Cerebellum (tissue), 4 donors: ENCODE measurements at places on chromosomes 4 and X.
A peak's percentile ranks its signal among the peaks of the same experiment; 100 is the strongest.

- no peak for DNase-seq
Measured at GRCh38 chr4:133385161-133385954, 236.3 kb downstream of the PCDH10 start.

DNA sequence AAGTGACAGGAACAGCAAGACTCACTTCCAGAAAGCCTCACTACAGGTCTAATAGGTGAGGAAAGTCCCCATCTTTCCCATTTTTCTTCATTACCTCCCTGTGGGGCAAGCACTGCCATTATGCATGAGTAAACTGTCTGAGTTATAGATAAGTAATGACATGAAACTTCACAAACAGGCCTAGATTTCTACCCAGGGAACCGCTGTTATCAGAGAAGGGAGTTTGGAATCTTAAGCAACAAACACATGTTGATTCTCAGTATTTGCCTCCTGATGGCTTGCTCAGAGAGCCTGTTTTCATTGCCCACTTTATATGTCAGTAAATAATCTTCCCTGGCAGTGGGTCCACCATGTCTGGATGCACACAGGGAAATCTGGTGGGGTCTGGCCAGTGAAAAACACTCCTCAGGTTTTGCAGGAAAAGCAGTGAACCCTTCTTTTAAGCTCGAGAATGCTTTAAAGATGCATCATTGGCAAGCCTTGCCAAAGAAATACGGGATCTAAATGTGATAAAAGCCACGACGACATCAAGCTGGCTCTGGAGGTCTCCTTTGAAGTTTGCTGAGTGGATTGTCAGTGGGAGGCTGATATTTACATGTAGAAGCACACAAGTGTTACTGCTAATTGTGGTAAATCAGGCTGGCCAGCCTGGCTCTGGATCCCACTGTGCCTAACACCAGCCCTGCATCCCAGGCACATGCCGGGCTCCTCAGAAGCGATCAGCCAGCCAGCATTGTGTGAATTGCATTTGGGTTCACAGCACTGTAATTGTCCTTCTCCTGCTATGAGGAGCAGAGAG is 25.2 kb downstream of the PDGFRA start:
- DNase-seq = no peak

- DNase-seq = no peak
Measured at GRCh38 chrX:13142891-13143290, 98.5 kb upstream of the FAM9C start.

- peak; percentile 1 for DNase-seq
Measured at GRCh38 chrX:8731559-8732395, at the start of gene ANOS1. Gene ANOS1 (minus strand): TSS chrX:8732137. CDS start chrX:8732036, 101 bp downstream.

GRCh38 chr4:183960962-183961541 is 55.9 kb downstream of the STOX2 start:
- peak; percentile 20 for DNase-seq

GRCh38 chr4:183996868-183997267 is 91.8 kb downstream of the STOX2 start:
- no peak for DNase-seq

DNA sequence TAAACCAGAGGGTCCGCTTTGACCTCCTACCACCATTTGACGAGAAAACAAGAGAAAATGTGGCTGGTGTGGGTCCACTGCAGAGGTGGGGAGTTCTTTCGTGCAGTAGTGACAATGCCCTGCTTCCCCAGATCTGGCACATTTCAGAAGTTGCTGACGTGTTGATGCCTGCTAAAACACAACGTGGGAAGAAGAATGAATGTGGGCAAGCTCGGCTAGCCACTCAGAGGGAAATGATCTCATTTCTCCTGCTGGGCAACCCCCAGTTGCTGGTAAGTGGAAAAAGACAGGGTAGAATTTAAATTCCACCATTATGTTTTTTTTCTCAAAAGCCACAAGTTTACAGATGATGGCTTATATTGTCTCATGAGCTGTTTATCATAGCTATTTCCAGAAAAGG is 77.9 kb downstream of the LUZP4 start:
- no peak for DNase-seq

GRCh38 chrX:151675121-151675746 is 20.0 kb upstream of the PRRG3 start:
- DNase-seq = no peak

DNA sequence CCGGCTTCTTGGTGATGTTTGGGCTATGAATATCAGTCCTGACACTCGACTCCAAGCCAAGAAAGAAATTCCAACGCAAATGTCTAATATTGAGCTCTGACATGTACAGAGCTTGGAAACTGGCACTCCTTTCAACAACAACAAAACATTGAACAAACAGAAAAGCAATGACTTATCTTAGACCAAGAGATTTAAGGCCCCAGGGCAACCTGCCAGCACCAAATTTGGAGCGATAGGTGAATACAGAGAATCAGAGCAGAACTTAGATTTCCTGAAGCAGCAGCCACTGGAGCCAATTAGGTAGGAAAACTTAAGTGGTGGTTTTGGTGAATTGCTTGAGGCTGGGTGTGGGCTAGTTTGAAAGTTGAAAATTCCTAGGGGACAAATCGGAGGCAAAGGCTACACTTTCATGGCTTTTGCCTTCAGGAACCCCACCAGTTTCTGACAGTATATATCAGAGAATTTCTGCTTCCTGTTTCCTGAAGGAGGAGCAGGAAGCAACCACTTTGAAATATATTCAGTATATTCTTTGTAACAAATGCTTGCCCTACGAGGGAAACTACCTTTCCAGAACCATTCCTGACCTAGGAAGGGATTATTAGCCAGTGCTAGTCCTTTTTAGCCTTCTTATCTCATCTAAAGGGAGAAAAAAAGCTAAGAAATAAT is 10.1 kb upstream of the FMR1 start:
- DNase-seq = no peak

DNA sequence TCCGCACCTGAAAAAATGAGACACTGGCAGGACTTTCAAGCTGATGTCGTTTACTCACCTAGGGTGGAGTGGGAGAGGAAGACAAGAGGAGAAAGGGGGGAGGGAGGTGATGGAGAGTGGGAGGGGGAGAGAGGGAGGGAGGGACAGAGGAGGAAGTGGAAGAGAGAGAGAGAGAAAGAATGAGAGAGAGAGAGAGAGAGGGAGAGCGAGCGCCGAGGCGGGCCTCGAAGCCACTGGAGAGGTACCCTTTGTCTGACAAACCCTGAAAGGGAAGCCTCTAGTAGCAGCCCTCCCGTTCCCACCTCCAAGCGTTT is 296 bp upstream of the ADGRL3 start:
- DNase-seq = no peak

- no peak for DNase-seq
Measured at GRCh38 chr4:103449296-103450023, 251.3 kb upstream of the CENPE start.

- DNase-seq = no peak
Measured at GRCh38 chrX:150879855-150880807, 18.3 kb downstream of the CD99L2 start.

- DNase-seq = no peak
Measured at GRCh38 chr4:5976921-5977320, 41.3 kb downstream of the C4orf50 start.

- no peak for DNase-seq
Measured at GRCh38 chr4:71270901-71271300, 67.9 kb upstream of the SLC4A4 start.

- DNase-seq = no peak
Measured at GRCh38 chr4:169795585-169795984, 37.8 kb upstream of the HPF1 start.

- DNase-seq = no peak
Measured at GRCh38 chrX:110568441-110568840, 209.8 kb downstream of the RTL9 start.

GRCh38 chr4:151673908-151674520 is 86.8 kb downstream of the GATB start:
- peak; percentile 77 for DNase-seq

GRCh38 chr4:123804196-123804721 is 407.7 kb downstream of the SPRY1 start:
- no peak for DNase-seq

DNA sequence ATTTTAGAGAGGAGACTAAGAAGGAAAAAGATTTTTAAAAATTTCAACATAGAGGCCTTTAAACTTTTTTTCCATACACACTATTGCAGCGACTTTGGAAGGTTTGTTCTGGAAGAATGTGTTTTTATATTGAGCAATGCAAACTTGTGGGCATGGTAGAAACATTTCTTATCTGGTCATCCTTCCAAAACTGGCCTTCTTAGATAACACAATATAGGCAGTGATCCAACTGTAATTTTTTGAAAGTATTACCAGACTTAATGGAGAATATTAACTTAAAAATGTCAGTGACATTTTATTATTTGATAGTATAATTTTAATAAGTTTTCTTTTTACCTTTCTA is 25.6 kb downstream of the FHDC1 start:
- DNase-seq = no peak

- DNase-seq = no peak
Measured at GRCh38 chrX:65203545-65203944, 227.3 kb upstream of the ZC4H2 start.

DNA sequence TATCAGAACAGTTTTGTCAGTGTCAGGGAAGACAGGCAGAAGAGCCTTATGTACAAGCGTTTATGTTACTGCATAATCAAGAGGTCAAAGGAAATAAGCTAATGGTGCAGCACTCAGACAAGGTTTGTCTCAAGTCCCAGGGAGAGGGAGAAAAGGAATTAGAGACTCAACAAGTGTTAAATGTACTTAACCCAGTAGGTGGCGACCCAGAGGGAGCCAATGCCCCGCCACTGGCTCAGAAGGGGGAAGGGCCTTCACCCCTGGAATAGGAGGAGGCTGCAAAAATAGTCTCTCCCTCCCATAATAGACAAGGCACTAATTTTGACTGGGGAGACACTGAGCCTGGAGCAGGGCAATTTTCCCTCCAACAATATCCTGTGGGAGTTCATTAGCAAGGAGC is 14.1 kb upstream of the PAPSS1 start:
- DNase-seq = no peak

GRCh38 chrX:120335289-120335688 is 24.0 kb upstream of the TMEM255A start:
- no peak for DNase-seq

DNA sequence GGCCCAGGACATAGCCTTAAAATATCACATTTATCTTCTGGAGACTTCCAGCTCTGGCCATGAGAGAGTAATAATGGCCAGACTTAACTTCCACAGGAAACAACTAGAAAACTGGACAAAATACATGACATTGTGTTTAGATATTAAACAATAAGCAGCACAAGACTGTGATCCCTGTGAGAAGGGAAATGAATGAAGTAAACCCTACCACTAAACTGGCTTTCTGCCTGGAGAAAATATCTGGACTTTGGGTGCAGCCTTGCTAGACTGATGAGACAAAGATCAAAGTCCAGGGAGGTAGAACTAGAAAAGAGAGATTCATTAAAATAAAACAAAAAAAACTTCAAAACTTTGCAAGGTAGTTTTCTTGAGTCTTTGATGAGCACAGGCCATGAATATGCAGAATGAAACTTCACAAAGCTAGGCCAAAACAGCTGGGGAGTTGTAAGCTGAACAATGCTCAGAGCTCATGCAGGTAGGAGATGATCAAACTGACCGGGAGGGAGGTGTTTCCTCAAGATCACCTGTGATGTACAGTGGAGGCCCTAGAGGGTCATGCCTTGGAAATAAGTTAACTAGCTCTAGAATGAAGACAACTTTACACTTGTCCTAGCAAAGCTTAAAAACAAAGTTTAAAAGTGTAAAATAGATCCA is 147.0 kb upstream of the SH3RF1 start:
- no peak for DNase-seq

DNA sequence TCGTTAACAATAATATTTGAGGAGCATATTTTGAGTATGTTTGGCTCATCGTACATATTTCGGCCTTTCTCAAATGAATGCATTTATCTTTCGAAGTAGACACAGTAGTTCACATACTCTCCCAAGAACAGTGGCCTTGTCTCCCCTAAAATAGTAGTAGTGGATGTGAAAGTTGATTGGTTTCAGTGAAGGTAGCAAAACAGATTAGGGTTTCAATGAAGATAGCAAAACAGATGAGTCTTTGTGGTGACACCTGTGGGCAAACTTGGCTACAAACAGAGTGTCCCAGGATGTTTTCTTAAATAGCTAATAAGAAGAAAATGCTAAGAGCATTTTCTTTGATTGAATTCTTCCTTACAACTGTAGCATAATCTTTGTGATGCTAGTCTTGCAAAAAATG is 67.0 kb downstream of the USP9X start:
- no peak for DNase-seq

DNA sequence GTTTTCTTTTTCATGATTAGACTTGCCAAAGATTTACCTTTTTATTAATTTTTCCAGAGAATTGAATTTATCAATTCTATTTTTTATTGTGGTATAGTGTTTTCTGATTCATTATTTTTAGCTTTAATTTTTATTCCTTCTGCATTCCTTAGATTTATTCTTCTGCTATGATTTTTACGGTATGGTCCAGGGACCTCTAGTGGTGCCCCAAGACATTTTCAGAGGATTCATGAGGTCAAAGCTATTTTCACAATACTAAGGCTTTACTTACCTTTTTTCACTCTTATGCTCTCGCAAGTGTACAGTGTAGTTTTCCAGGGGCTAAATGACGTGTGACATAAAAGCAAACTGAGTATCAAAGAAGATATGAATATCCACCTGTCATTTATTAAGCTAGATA is 8.0 kb downstream of the RADX start:
- no peak for DNase-seq

DNA sequence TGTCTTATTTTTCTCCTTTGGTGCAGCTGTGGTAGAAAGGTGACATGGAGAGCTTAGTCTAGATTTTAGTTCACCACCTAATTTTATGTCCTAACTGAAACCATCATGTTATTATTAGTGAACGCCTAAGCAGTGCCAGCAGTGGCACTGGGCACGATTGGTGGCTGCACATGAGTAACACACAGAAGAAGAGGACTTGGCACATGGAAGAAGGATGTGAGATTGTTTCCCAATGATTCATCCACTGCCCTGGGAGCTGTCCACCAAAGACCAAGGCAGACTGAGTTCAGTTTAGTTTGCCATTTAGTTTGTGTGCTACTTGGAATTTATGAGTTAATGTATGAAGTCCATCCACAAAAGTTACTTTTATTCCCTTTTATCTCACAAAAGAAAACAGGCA is 68.1 kb upstream of the NAP1L5 start:
- no peak for DNase-seq

DNA sequence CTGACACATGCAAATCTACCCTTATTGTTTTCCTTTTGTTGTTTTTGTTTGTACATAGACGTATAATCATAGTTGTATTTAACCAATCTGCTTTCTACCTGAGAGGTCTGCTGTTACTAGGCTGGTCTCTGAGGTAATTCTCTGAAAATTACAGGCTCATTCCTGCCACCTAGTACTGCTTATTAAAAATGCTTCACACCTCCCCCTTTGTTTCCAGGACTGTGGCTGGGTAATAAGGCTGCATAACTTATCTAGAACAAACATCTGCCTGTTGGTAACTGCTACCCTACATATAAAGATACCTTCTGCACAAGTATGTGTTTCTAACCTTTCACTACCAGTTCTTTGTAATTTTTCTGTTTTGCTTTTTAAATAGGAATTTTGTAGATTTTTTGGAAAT is 34.2 kb downstream of the COX7B2 start:
- no peak for DNase-seq

- no peak for DNase-seq
Measured at GRCh38 chr4:4685810-4686795, 144.3 kb upstream of the STX18 start.

GRCh38 chr4:54493862-54494261 is 163.9 kb upstream of the KIT start:
- DNase-seq = no peak

GRCh38 chrX:132940727-132941327 is 17.6 kb downstream of the HS6ST2 start:
- no peak for DNase-seq

GRCh38 chr4:32985256-32985655 is 2265.1 kb downstream of the PCDH7 start:
- DNase-seq = no peak

GRCh38 chr4:25477221-25477620 is 100.2 kb downstream of the ANAPC4 start:
- no peak for DNase-seq

- no peak for DNase-seq
Measured at GRCh38 chr4:133154725-133155124, 5.6 kb downstream of the PCDH10 start.
